ENCODE measurements at places on chromosomes 4 and X.
A peak's percentile ranks its signal among the peaks of the same experiment; 100 is the strongest.

DNA sequence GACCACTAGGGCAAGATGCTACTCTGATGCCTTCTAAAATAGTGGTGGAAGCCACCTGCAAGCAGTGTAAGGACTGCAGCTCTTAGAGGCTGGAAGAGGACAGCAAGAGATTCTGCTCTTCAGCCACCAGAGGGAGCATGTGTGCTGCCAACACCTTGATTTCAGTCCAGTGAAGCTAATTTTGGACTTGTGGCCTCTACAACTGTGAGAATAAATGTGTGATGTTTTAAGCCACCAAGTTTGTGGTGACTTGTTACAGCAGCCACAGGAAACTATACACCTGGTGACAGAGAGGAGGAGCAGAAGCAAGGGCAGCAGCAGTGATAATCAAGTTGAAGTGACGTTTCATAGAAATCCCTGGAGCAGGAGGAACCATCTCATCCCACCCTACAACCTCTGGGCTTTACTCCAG lies 55.9 kb downstream of the FGFBP1 start:
- peak; percentile 64 for DNase-seq

DNA sequence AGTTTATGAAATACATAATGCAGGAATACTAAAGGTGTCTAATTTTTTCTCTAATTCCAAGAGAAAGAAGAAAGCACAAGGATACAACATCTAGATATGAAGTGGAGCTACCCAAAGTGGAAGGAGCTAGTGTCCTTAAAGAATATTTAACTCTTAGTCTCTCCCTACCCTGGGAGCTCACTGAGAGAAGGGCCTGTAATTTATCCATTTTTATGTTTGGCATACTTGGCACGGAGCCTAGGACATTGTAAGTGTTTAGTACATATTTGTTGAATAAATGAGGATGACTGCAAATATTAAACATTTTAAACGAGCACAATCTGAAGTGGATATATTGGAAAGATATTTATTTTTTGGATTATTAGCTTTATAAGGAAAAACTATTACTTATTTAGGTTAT lies 674.8 kb downstream of the IQCM start:
- DNase-seq = no peak

GRCh38 chrX:47198026-47198686 lies 4.5 kb downstream of the UBA1 start:
- no peak for DNase-seq

DNA sequence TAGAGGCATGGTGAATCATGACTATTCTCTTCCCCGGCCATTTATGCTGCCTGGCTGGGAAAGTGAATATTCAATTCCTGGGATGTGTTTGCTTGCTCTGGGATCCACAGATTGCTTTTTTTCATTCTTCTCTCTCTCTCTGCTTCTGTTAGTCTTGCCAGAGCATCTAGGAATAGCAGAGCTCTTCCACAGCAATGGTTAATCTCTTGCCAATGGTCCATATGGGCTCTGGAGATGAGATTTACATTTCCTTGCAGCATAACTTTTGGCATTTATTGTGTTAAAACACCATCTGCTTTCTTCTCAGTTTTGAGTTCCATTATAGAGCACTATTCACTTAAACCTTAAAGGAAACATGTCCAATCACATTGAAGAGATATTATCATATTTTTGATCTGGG lies 59.2 kb upstream of the GUCY1A1 start:
- no peak for DNase-seq

DNA sequence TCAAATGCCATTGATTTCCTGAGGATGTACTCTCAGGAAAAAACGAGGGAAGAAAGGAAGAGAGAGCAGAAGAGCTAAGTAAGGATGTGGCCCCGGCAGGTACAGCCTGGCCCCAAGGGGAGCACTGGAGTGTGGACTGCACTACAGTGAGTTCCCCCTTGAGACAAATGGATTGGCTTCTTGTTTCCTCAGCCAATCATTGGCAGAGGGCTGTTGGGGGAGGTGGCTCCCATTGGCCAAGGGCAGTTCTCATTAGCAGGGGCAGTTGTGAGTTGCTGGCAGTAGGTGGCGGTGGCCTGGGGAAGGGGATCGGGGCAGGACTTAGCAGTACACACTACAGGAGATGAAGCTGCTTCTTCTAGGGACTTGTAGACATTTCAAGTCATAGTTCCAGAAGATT lies 24.1 kb upstream of the OCIAD2 start:
- no peak for DNase-seq

- DNase-seq = no peak
Observed at GRCh38 chr4:146245246-146245645, 30.9 kb downstream of the REELD1 start.

DNA sequence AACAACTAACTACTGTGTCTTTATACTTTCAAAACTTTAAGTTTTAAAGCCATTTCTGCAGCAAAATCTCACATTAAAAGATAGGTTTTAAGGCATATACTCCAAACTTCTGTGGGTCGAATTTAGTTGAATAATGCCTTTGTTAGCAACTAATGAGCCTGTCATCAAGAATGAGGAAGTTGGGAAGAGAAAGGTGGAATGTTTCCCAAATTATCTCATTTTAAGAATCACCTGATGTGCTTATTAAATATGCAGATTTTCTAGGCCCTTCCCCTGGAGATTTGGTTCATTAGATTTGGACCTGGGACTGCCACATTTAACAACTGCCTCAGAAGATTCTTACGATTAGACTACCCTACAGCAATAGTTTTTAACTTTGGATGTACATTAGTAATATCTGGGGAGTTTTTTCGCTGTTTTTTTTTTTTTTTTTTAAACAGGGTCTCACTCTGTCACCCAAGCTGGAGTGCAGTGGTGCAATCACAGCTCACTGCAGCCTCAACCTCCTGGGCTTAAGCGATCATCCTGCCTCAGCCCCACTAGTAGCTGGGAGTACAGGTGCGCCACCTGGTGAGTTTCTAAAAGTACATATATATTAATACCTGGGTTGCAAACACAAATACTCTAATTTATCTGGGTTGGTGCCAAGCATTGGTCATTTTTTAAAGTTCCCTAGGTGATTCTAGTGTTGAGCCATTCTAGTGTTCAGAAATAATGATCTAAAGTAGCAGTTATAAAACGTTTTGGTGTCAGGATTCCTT lies 16.1 kb upstream of the TASL start:
- DNase-seq = no peak

DNA sequence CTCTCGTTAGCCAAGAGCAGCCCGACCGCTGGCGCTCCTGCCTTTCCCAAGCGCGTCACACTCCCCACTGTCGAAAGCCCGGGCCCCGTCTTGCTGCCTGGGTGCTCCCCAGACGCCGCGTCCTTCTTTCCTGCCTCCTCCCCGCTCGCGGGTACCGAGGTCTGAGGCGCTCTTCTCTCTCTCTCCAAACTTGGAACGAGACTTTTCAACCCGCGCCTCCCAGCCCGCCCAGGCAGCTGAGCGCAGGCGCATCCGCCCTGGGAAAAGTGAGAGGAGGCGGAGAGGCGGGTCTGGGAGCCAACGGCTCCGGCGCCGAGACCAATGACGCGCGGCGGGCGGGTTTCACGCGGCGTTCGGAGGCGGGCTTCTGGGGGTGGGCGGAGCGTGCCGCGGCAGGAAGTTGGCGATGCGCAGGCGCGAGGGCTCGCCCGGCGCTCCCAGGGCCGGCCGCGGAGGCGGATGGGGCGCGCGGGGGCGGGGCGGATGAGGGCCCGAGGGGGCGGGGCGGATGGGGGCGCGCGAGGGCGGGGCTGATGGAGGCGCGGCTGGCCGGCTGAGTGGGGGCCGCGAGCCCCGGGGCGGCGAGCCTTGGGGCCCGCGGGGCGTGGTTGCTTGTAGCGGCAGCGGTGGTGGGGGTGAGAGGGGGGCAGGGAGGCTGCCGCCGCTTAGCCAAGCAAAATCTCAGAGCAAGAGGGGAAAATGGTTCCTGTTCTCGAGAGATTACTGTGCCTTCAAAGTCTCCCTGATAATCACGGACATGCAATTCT lies at the start of gene RBBP7:
RBBP7 (minus strand) TSS at position 268 of the 767 bp plus-strand sequence. CDS start 309 bp downstream, outside the sequence.
- peak; percentile 57 for DNase-seq

- DNase-seq = no peak
Observed at GRCh38 chrX:99914635-99915034, 495.4 kb downstream of the PCDH19 start.

- no peak for DNase-seq
Observed at GRCh38 chr4:114599231-114599902, 760 bp downstream of the UGT8 start.

GRCh38 chr4:13384055-13384454 lies 100.1 kb downstream of the RAB28 start:
- DNase-seq = no peak

GRCh38 chrX:20235755-20236154 lies 31.0 kb downstream of the RPS6KA3 start:
- DNase-seq = no peak

DNA sequence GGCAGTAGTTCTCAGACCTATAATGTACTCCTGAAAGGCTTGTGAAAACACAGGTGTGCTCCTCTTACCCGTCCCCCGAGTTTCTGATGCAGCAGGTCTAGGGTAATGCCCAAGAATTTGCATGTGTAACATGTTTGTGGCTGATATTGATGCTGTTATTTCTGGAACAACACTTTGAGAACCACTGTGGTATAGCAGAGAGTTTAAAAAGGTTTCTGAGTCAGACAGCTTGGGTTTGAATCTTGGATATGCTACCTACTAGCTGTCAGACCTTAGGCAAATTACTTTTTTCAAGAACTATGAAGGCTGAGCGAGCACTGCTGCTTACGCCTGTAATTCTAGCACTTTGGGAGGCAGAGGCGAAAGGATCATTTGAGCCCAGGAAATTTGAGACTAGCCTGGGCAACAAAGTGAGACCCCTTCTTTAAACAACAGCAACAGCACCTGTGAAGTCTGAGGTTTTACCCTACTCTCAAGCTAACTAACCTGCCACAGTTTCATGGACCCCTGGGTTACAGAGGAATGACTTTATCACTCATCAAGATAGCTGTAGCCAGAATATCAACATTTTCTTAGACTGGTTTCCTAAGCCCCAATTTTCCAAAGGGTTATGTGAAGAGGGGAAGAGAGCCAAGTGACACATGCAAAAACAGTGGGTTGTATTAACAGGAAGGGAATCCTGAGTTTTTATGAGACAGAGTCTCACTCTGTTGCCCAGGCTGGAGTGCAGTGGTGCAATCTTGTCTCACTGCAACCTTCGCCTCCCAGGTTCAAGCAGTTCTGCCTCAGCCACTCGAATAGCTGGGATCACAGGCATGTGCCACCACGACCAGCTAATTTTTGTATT lies 5.1 kb downstream of the AFF1 start:
- DNase-seq = peak; percentile 98

DNA sequence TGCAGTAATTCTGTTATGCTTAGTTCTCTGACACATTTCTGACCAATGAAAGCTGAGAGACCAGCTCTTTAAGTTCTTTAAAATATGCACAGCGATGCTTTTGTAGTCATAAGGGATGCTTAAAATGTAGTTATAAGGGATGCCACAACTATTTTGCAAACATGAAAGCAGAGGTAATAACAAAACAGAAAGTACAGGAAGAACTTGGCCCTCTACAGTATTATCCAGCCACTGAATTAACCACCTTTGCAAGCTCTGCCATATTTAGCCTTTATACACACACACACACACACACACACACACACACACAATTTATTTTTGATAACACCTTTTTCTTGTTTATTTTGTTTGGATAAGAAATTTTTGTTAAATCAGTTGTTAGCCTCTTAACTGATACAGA lies 590.0 kb downstream of the FAT4 start:
- DNase-seq = no peak

GRCh38 chr4:181838253-181838652 lies 404.9 kb upstream of the TENM3 start:
- DNase-seq = no peak

GRCh38 chrX:49073601-49074575 lies at the start of gene PRAF2:
TSS of gene PRAF2 (minus strand) at chrX:49074002. CDS start at chrX:49073987, 15 bp downstream.
- peak; percentile 42 for DNase-seq

GRCh38 chr4:41528512-41529205 lies 9.3 kb upstream of the LIMCH1 start:
- DNase-seq = no peak

- no peak for DNase-seq
Observed at GRCh38 chr4:31539284-31540069, 819.3 kb downstream of the PCDH7 start.

GRCh38 chr4:111128327-111128726 lies 505.4 kb upstream of the PITX2 start:
- DNase-seq = no peak

DNA sequence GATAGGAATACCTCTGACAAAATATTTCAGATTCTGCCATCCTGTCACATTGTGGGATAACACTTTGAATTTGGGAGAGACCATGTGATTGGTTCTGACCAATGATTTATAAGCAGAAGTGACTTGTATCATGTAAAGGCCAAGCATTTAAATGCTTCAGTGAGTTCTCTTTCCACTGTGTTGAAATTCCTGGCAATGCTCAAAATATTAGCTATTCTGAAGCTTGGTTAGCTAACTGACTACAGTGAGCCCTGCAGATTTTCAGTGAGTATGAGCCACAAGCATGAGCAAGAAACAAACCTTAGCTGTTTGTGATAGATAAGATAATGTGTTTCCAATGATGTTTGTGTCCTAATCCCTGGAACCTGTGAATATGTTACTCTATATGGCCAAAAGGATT lies 562.8 kb upstream of the AADAT start:
- no peak for DNase-seq

DNA sequence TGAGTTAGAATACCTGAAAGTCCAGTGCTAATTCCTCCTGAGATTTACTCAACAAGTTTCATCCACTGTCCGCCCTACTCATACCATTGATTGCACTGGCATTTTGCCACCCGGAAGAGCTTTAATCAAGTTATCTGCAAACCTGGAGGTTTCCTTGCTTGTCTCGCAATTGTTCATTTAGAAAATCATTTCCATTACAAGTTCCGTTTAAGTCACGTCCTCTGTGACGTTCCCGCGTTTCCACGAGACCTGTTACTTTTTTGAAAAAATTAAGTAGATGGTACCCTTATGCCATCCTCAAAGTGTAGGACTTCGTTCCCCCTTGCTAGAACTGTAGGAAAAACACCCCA lies 761 bp upstream of the FRYL start:
- DNase-seq = no peak

DNA sequence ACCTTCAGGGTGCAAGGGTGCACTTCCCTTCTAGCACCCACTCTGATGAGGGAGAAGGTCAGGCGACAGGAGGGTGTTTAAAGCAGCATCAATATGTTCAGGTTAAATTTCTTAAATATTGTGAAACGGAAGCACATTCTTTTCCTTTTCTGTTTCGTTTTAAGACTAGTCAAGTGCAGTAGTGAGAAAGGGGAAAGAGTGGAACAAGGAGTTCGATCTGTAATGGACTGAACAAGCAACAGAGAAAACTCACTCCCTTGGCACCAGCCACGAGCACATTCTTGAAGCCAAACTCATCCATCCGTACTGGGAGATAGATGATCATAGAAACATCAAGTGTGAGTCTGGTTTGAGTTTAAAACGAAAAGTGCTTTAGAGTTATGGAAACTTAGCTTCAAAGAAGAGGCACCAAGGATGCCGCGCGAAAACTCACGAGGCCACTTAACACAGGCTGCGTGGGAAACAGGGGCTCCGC lies 815 bp downstream of the FAM53A start:
- DNase-seq = no peak

DNA sequence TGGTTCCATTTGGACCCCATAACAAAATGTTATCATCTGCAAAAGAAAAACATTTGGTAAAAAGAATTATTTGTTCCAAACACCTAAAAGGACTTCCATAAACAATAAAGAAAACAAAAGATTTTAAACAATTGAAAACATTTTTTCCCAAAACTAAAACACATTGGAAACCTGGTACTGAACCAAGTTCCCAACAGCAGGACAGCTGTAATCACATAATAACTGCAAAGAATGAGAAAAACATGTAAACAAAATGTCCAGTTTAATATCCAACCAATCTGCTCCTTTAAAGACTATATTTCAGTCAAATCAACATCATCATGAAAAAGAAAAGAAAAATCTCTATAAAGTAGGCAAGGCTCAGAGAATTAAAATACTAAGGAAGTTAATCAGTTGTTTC lies 36.3 kb downstream of the PRDM5 start:
- no peak for DNase-seq

- DNase-seq = no peak
Observed at GRCh38 chrX:141180851-141181250, 3.9 kb upstream of the LDOC1 start.
